Aorta (tissue), 5 donors: ENCODE measurements at places on chromosomes 16 and 17. TPM values are rescaled to one million over a fixed set of nuclear protein-coding genes. Genes with fewer than 3 reads are reported as not detected.

The SMTNL2 gene
- total RNA-seq, result 0.49 TPM

The KRT33A gene
- not detected for total RNA-seq

DNA sequence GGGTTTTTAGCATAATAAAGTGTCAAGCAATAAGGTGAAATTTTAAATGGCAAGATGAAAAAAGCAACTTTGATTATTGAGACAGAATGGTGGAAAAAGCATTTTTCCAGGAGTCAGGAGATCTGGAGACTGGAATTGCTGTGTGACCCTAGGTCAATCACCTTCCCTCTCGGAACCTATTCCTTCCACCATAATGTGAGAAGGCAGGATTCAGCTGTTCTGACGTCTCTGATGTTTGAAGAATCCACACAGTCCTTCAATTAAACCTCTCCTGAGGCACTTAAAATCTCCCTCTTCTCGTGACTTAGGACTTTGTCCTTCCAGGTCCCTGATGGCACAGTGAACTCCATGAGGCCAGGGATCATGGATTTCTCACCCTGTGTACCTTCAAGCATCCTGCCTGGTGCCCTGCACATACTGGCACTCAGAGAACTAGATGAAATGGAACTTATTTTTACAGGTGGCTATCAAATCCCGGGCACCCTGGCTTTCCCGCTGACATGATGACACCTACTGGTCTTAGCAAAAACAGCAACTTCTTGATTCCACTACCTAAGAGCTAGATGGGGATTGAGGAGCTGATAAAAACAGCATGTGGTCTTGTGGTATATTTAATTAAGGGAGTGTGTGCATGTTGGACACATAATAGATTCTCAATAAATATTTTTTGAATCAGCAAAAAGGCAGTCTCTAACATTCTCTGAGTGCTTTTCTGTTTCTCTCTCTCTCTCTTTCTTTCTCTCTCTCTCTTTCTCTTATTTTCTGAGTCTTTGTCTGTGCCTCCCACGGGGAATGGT, 2.3 kb upstream of the CCDC182 start:
- no peak for DNase-seq

GRCh38 chr17:16881239-16881924, 90.5 kb downstream of the TNFRSF13B start:
- DNase-seq, result no peak

DNA sequence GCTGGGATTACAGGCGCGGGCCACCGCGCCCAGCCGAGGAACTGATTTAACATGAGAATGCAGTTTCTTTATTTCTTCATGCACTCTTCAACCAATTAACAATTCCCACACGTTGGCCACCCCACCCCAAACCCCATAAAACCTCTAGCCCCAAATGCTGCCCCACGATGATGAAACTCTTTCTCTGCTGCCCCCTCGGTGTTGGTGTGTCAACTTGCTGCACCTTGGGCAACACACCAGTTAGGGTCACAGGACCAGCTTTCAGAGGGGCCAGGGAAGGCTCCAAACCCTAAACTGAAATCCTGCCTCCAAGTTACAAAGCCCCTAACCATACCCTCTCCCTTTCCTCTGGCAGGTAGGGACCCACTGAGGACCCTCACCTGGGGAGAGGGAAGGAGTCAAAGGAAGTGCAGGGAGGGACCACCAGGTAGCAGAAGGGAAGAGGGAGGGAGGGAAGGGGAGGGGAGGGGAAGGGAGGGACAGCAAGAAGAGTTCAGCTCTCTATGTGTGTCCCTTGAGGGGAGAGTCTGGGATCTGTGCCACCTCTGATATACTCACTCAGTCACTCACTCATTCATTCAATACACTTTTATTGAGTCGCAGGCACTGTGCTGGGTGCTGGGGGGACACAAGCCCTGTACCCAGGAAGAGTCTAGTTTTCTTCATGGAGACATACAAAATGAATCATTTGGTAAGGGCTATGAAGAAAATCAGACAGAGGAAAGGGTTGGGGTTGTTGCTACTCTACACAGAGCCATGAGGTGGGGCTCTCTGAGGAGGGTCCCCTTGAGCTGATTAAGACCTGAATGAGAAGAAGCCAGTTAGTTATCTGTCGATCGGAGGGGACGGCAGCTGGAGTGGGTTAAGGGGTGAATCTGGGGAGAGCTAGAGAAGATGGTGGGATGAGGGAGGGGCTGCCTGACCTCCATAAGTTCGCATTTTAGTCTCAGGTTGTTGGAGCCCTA, 3.9 kb downstream of the PLXDC1 start:
- no peak for DNase-seq

GRCh38 chr17:76510831-76511244, 9.6 kb upstream of the RHBDF2 start:
- no peak for DNase-seq

DNA sequence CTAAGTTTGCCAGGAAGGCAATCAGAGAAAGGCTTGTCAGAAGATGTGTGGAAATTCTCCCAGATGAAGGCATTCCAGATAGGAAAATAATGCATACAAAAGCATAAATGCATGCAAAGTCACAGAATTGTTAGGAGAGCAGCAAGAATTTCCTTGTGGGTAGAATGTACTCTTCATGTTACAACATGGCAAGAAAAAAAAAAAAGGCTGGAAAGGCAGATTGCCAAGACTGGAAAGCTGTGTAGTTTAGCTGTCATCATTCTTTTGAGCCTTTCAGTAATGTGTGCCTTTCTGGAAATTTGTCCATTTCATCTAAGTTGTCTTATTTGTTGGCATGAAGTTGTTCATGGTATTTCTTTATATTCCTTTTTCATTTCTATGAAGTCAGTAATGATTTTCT, 71.0 kb upstream of the EFCAB3 start:
- no peak for DNase-seq

DNA sequence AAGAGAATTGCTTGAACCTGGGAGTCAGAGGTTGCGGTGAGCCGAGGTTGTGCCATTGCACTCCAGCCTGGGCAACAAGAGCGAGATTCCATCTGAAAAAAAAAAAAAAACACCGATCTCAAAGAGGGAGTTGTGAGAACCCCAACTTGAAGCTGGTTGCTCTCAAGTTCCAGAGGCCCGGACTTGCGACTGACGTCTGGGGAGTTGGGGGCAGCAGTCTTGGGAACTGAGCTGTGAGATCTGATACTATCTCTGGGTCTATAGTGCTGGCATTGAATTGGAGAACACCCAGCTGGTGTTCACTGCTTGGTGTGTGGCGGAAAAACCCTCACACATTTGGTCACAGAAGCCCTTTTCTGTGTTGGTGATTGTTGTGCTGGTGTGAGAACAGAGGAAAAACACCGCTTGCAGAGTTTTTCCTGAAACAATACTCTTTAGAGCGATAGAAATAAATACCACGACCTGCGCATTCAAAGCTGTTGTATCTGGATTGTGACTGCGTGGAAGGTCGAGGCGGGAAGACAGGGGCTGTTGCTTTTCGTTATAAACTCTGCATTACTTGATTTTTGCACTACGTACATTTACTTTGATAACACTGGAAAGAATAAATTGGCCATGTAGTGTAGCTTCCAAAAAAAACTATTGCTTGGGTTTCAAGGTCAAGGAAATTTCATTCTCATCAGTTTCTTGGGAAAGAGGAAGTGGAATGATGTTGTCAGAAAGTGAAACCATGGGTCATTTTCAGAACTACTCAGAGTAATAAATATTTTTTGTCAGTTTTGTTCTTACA, 8.8 kb downstream of the SCIMP start:
- DNase-seq, result no peak
